Colonic mucosa (tissue), 4 donors: ENCODE measurements at places on chromosomes 4 and X. TPM values are rescaled to one million over a fixed set of nuclear protein-coding genes. Genes with fewer than 3 reads are reported as not detected.

DNA sequence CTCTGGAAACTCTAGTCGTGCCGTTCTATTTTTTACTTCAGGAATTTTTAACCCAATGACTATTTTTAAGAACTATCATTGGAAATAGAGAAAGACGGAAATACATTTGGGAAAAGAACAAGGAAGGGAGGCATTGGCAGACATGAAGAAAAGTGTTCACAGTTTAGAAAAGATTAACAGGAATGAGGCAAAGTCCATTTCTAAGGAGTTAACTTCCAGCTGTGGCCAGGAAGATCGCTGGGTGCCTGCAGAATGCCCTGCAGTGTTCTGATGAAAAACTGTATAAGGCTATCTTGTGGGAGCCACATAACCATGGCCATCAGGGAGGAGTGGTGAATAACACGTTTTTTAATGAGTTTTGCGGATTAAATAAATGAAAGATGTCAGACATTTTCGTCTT lies 150.6 kb upstream of the VCX3A start:
- DNase-seq = peak; percentile 31

The IGFBP7 gene
- 58.5 TPM for total RNA-seq

GRCh38 chr4:26763648-26764047 lies 97.0 kb upstream of the STIM2 start:
- no peak for DNase-seq

The CXCL11 gene
- not detected for total RNA-seq

- no peak for DNase-seq
Measured at GRCh38 chr4:134027931-134028330, 173.7 kb downstream of the PABPC4L start.

DNA sequence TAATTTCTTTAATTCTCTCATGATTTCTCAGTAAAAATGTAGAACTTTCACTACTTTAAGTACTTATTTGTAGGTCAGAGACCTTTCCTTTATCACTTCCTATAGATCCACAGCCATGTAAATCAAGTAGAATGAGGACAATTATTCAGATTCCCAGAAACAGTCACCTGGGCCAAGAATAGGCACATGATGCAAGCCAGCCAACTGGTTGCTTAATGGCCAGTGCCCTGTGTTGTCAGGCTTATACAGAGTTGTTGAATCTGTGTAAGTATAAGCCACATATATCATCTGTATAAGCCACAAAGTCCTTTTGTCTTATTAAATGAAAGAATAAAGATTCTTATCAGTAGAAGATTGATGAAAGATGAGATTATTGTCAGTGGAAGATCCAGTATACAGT lies 5.2 kb downstream of the BANK1 start:
- no peak for DNase-seq

DNA sequence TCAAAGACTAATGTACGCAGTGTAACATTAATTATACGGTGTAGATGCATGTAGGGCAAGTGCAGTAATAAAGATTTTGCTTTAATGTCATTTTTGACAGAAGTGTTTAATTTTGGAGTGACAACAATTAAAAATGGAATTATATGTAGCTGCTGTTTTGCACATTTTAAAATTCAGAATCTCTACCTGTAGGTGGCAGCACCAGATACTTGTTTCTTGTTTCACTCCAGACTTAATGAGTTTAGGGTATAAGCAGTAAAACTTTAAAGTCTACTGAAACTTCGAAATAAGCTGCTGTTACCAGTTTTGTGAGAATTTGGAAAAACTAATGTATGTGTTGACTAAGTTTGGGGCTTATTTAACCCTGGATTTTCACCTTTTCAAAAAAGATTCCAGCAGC lies 144.9 kb downstream of the POLA1 start:
- DNase-seq = peak; percentile 21

DNA sequence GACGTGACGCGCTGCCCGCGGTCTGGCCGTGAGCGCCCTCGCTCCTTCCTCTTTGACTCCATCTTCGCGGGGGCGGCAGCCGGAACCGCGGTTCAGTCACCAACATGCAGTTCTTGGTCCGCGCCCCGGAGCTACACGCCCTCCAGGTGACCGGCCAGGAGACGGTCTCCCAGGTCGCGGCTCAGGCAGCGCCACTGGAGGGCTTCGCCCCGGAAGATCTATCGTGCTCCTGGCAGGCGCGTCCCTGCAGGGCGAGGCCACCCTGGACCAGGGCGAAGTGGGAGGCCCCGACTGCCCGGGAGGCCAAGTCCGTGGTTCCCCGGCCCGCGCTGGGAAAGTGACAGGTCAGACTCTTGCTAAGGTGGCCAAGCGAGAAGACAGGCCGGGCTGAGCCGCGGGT lies 2.9 kb downstream of the TRIML2 start:
- no peak for DNase-seq

GRCh38 chr4:93777081-93777460 lies 51.5 kb upstream of the ATOH1 start:
- DNase-seq = no peak

- DNase-seq = peak; percentile 47
Measured at GRCh38 chrX:136268051-136269048, 17.1 kb upstream of the MAP7D3 start.
